Stimulated activated CD8-positive, alpha-beta memory T cell treated with anti-CD3 and anti-CD28 coated beads, Interleukin-4, amount 100 ng/mL, for 4 hours (primary cell): ENCODE measurements at places on chromosomes 5 and 9.

GRCh38 chr9:130327781-130328348 lies 62.3 kb downstream of the HMCN2 start:
- DNase-seq, result no peak

GRCh38 chr5:87754009-87754757 lies 341.5 kb upstream of the CCNH start:
- no peak for DNase-seq

GRCh38 chr5:149400304-149400703 lies 21.2 kb upstream of the IL17B start:
- no peak for DNase-seq

DNA sequence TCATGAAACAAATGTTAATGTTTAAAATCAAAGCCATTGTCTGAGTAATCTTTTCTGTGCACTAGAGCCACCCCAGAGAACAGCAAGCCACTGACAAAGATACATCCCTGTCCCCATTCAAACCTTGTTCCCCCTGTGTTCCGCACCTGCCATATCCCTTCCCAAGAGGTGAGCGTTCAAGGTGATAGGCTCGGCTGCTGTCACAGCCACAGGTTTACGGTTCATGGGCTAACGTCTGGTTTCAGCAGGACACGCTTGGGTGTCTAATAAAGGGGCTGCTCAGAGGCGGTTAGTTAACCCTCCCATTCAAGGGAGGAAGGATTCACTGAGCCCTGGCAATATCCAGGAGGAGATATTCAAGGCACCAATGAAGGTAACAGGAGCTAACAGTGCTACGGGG lies 24.5 kb upstream of the LAMC3 start:
- no peak for DNase-seq

GRCh38 chr9:529731-530130 lies 311.8 kb upstream of the DMRT1 start:
- DNase-seq, result no peak

DNA sequence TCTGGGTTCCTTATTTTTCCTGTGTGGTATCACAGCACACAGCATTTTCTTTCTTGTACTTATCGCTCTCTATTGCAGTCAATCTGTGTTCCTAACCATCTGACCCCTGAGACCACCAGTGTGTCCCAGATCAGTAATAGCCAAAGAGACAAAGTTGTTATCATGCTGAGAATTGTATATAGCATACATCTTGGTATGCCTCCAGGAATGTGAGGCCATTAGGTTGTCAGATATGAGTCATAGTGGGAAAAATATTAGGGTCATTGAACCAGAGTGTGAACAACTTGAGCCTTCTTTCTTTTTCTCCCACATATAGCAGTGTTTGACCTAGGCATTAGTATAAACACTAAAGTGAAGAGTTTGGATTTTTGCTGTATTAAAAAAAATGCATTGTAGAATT lies 106.3 kb downstream of the NDUFAF2 start:
- DNase-seq, result no peak

- no peak for DNase-seq
These were observed 40.7 kb downstream of the KIAA0825 start for GRCh38 chr5:94577466-94578245.

DNA sequence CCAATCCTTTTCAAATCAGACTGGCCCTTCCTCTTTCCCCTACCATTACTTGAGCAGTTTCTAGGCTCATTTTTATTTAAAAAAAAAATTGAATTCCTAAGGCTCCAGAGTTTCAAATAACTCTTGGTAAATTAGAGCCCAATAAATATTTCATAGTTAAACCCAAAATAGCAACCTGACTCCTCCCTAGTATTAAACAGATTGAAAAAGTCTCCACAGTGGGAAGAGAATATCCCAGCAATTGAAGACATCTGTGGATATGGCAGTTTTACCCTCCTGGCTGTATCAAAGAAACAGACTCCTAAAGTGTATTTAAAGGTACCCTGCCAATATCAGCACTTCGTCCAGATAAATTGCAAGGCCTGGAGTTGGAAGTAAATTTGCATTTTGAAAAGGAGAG lies 52.7 kb upstream of the GDNF start:
- no peak for DNase-seq

- no peak for DNase-seq
These were observed 90.8 kb downstream of the PLPPR1 start for GRCh38 chr9:101119206-101119819.

GRCh38 chr9:22813529-22813928 lies 366.9 kb downstream of the DMRTA1 start:
- no peak for DNase-seq

GRCh38 chr9:116162241-116162781 lies 8.7 kb downstream of the PAPPA start:
- DNase-seq, result no peak

- DNase-seq, result no peak
These were observed 87.5 kb downstream of the FANCC start for GRCh38 chr9:95230046-95230445.

- DNase-seq, result no peak
These were observed 4.9 kb downstream of the SLC25A51 start for GRCh38 chr9:37899041-37899440.

- no peak for DNase-seq
These were observed 81.2 kb downstream of the OTULIN start for GRCh38 chr5:14745753-14746152.

- DNase-seq, result no peak
These were observed 12.6 kb upstream of the CCNG1 start for GRCh38 chr5:163424836-163425235.

DNA sequence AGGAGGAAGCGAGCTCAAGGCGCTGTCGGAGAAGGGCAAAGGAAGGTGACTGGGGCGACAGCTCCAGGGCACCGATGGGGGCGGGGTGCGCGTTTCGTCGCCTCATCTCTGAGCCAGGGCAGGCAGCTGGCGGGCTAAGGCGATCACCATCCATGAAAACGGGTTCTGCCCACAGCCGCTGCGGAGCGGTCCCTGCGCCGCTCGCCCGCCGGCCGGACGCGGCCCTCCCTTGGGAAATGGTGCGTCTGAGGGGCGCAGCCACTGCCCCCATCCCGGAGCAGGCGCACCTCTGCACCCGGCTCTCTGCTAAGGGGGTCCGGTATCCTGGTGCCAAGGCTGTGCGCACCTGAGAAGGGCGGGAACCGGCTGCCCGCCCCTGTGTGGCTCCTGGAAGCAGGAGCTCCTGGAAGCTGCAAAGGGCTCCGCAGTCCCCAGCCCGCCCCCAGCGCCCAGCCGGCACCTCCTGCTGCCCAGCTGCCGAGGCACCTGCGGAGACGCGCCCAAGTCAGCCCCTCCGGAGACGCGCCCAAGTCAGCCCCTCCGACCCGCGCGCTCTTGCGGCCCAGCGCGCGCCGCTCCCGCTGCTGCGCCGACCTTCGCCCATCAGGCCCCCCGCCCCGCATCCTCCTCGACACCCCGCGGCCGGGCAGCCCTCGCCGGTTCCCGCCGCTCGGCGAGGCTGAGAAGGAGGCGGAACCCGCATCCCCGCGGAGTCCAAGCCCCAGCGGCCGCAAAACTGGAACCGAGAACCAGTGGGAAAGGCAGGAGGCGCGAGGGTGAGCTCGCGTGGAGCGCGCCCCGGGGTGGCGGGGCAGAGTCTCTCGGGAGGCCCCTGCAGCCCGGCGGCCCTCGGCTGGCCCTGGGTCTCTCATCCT lies 757 bp downstream of the ANKRD34B start:
- no peak for DNase-seq

- DNase-seq, result no peak
These were observed 7.6 kb downstream of the BARHL1 start for GRCh38 chr9:132590037-132590317.

GRCh38 chr9:126376311-126377175 lies 49.9 kb downstream of the MVB12B start:
- DNase-seq, result no peak

GRCh38 chr9:113525831-113526230 lies 62.3 kb downstream of the RGS3 start:
- no peak for DNase-seq

- DNase-seq, result no peak
These were observed 176.4 kb downstream of the TRPM6 start for GRCh38 chr9:74711341-74711740.

DNA sequence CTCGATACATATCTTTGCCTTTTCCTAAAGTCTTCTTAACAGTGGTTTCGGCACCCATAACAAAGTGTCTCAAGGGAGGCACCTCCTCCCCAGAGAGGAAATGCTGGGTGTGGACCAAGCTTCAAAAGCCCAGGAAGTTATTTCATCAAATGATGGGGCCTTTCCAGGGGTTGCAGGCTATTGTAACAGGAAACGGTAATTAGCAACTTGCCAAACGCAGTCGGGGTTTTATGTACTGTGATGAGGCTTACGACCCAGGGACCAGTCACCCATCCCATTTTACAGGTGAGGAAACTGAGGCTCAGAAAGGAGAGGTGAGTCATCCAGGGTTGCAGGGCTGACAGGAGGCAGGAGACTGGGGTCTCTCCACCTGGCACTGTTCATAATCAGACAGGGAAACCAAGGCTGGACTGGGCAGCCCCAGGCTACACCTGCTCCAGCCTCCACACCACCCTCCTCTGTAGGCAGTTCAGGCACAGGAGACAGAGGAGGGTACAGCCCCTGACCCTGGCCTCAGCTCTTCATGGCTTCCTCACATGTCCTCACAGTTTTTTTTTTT lies 30.0 kb upstream of the SUSD3 start:
- DNase-seq, result peak; percentile 19

GRCh38 chr5:6623228-6623627 lies 9.6 kb downstream of the NSUN2 start:
- no peak for DNase-seq

GRCh38 chr9:90433398-90433941 lies 209.2 kb downstream of the DIRAS2 start:
- DNase-seq, result no peak

DNA sequence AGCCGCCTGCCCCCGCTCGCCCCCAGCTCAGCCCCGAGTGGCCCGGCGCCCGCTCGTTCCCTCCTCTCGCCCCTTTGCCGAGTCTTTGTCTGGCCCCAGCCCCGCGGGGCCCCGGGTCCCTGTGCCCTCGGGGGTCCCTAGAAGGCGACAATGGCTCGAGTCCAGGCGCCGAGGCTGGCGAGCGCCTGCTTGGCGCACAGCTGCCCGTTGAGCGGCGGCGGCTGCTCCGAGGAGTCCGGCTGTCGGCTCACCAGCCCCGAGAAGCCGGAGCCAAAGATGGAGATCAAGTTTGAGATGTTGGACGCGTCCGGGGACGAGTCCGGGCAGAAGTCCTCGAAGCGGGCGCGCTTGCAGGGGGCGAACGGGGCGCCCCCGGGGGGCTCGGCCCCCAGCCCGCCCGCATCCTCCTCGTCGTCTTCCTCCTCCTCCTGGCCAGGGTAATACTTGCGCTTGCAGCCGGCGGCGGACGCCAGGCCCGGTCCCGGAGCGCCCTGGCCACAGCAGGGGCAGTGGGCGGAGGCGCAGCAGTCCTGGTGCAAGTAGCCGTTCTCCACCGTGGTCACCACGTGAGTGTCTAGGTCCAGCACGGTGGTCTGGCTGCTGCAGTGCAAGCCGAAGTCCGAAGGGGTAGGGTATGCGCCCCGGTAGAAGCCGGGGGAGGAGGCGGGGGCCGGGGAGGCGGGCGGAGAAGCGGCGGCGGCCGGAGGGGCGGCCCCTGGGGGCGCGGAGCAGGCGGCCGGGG lies 1.2 kb downstream of the IER5L start:
- DNase-seq, result no peak

- no peak for DNase-seq
These were observed 364.4 kb downstream of the GADD45G start for GRCh38 chr9:89969156-89969675.

- DNase-seq, result no peak
These were observed 219.5 kb downstream of the PCSK5 start for GRCh38 chr9:76109953-76110352.

GRCh38 chr9:21583628-21584377 lies 101.7 kb upstream of the IFNE start:
- DNase-seq, result no peak

DNA sequence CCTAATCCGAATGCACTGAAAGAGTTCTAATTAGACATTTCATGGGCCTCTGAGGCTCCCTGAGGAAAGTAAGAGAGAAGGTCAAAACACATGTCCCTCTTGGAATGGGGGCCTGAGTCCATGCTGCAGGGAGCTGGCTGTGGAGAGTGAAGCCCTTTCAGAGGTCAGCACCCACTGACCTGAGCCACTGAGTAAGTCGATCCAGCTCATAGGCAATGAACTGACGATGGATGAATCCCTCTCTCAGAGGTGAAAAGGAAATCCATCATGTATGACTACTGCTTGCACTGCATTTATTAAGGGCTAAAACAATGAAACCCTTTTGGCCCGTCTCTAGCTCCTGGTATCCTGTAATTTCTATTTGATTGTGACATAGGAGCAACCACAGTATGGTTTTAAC lies 288.9 kb upstream of the VLDLR start:
- DNase-seq, result no peak

GRCh38 chr5:133742431-133742988 lies 130.2 kb upstream of the FSTL4 start:
- no peak for DNase-seq

DNA sequence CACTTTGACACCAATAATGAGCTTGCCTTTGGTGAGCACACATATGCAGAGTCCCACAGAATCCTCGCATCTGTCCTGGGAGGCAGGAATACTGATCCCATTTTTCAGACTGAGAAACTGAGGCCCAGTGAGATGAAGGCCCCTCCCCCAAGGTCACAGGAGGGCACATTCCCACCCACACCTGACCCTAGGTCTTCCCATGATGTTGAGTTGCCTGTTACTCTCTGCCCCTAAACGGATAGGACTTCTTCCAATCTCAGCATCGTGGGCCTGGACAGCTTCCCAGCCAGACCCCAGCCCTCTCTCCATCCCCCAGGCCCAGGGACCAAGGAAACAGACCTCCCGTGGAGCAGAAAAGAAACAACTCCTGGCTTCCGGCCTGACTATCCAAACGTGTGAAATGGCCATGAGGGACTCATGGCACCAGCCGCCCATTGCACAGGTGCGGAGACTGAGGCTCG lies 877 bp downstream of the SH3GLB2 start:
- DNase-seq, result no peak

DNA sequence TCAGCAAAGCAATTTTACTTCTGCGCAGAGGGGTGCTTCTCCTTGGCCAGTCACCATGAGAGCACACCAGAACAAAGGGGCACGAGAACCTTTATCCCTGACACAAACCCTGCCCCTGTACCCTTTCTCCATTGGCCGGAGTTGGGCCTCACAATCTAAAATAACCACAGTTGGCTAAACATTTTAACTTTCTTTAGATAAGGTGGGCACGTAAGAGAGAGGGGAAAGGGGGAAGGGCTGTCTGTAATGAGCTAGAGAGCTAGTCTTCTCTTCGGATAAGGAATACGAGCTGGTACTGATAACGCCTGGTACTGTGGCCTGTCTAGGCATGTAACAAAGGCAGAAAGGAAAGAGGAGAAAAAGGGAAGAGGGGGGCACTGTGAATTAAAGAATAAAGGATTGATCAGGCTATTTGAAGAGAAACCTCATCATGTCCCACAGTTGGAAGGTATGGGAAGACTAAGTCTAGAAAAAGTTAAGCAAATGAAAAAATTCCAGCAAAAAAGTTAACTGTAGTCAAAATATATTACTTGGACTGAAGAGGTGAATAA lies 1.8 kb upstream of the IARS1 start:
- DNase-seq, result no peak
